ENCODE measurements at places on chromosomes 4 and X. TPM values are rescaled to one million over a fixed set of nuclear protein-coding genes. Genes with fewer than 3 reads are reported as not detected.

DNA sequence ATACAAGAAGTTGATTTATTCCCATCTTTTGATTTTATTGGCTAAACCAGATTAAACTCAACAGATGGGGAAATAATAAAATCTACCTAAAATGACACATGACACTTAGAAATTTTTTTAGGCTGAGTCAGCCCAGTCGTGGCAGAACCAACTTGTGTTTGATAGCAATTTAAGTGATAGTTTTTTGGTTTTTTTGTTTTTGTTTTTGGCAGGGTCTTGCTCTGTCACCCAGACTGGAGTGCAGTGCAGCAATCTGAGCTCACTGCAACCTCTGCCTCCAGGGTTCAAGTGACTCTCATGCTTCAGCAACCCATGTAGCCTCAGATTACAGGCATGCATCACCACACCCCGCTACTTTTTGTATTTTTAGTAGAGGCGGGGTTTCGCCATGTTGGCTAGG lies 370.3 kb upstream of the NOCT start:
- DNase-seq = no peak

DNA sequence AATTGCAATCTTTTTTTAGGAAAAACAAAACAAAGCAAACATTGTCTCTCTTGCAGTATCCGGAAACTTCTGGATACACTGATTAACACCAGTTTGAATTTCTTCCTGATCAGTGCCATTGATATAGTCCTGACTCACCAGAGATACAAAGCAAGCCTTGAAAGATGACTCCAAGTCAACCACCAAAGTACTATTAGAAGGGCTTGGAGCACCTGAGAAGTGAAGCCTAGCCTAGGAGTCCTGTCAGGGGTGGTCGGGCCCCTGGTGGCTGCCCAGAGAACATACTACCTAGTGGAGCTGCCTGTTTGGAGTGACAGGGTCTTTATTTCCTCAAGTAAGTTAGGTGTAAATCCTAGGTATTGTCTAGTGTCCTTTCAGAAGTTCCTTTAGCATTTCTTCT lies 593.2 kb downstream of the ZNF674 start:
- DNase-seq = no peak

- no peak for DNase-seq
These were observed 203.4 kb downstream of the ANAPC10 start for GRCh38 chr4:144894573-144894972.

Gene DNAAF6
- not detected for total RNA-seq
